ENCODE measurements at places on chromosomes 16 and 17.

GRCh38 chr16:22670551-22671041, 143.4 kb upstream of the HS3ST2 start:
- no peak for DNase-seq

DNA sequence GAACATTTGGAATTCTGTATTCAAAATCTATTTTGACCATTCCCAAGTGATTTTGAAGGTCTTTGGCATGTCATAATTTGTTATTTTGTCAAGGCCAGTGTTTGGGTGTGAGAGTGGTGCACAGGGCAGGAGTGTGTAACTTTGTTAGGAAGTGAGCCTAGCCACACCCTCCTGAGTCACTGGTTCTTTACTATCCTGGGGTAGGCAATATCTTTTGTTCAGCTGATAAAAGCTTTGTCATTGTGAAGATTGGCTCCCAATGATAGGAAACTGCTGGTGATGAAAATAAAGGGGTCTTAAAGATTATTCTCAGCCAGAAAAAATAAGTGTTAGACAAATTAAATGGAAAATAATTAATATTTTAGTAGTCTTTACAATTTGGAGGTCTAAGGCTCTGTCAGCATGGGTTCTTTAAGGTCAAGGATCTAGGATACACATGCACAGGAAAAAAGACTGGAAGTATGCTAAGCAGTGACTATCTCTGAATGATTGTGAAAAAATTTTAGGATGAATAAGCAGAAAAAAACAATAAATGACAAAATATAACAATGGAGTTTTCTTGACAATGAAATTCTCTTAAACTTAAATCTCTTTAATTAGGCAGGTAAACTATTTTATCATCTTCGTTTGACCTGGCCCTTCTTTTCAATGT, 5.1 kb downstream of the UBN1 start:
- DNase-seq: no peak

DNA sequence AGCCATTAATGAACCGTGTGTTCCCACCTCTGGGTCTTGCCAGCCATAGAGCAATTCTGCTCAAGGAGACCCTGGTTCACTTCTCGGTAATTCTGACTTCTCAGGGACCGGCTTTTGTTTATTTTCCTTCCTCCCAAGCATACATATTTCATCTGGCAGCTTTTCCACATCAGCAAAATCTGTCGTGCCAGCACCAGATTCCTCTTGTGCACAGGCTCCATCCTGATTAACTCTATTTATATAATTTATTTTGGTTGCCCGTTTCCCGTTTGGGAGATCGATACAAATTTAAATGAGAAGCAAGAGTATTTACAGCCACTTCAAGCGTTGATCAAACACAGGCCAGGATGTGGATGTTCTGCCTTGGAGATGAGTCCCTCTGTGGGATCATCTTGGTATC, 161.9 kb upstream of the XYLT1 start:
- no peak for DNase-seq

DNA sequence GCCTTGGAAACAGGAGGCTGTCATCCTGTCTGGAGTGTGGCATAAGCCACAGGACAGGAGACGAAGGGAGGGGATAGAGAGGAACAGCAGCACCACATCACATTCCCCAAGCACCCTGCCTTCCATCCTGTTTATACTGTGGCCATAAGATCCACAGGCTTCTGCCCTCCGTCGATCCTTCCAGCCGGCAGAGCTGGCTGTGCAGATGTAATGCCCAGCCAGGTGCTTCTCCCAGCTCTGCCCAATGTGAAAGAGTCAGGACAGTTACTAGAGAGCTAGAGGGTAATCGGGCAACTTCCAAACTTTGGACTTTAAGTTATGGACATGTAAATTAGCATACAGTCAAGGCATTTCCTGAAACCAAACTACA, 368.4 kb downstream of the SOX9 start:
- no peak for DNase-seq

- no peak for DNase-seq
Measured at GRCh38 chr16:22383827-22384226, 9.4 kb upstream of the CDR2 start.

DNA sequence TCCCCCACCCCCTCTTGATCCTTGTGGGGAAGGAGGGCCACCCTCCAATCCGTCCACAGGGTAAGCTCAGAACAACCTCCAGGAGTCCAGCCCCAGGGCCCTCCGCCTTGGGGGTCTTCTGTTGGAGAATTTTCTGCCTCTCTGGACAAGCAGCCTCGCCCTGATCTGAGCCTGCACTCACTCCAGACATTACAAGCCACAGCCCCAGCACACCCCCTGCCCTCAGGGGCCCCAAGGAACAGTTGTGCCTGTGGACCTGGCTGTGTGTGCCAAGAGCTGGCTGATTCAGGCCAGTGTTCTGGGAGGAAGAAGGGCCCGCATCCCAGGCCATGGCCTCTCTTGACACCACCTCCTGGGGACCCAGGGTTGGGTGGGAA, 477 bp upstream of the ARHGAP27 start:
- DNase-seq: no peak

DNA sequence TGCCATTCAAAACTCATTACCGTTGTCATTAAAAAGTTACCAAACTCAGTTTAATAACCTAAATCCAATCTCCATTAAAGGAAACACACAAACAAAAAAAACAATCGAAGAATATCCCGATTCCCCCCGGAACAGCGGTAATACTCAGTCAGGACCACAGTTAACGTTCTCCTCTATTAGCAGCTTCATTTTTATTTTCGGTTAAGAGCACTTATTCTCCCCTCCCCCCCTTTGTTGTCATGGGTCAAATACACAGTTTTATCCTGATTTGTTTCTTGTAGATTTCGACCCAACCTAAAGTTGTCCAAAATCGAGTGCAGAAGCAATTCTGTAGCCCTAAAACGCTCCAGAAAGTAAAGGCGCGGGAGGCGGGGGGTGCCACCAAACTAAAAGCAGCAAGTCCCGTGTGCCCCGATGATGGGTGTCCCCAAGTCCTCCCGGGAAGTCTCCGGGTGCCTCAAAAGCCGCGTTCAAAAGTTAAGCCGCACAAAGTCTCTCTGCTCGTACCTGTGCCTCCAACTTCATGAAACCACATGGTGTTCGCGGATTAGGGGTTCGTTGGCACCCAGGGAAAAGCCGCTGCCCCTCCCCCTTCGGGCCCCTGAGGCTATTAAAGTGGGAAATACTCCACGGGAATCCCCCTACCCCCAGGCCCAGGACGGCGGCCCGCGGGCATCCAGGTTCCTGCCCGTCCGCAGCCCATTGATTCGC, 996 bp downstream of the SUMO2 start:
- peak; percentile 24 for DNase-seq

- no peak for DNase-seq
Measured at GRCh38 chr17:7982666-7983065, 19.7 kb upstream of the GUCY2D start.

- no peak for DNase-seq
Measured at GRCh38 chr17:30318155-30318554, 15.7 kb downstream of the TMIGD1 start.

Data from stimulated activated CD8-positive, alpha-beta memory T cell treated with anti-CD3 and anti-CD28 coated beads, Interleukin-7, amount 100 ng/mL, for 4 hours (primary cell).